ENCODE measurements at places on chromosomes 4 and X. TPM values are rescaled to one million over a fixed set of nuclear protein-coding genes. Genes with fewer than 3 reads are reported as not detected.

DNA sequence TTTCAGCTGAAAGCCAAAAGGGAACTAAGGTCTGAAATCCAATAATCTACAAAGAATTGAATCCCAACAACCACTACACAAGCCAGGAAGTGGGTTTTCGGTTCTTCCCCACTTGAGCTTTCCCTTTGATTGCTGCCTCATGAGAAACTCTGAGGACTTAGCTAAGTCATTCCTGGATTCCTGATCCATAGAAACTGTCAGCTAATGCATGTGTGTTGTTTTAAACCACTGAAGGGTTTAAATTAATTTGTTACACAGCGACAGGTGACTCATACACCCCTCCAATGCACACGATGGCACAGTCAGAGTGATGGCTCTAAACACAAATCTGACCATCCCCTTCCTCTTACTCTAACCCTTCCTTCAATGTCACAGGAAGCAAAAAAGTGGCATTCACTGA, 282.9 kb downstream of the RAB28 start:
- no peak overlapping the region for H3K27ac ChIP-seq
- no peaks in the 10 kb centered on the region for H3K4me1 ChIP-seq

GRCh38 chr4:184100297-184100885, 117.3 kb downstream of the ENPP6 start:
- H3K27ac ChIP-seq = no peak overlapping the region
- no peaks in the 10 kb centered on the region for H3K4me1 ChIP-seq
- no peaks in the 10 kb centered on the region for H3K27me3 ChIP-seq
- no peaks in the 10 kb centered on the region for H3K36me3 ChIP-seq

- no peak for DNase-seq
- H3K36me3 ChIP-seq = no peaks in the 10 kb centered on the region
- H3K27ac ChIP-seq = no peak overlapping the region
- no peaks in the 10 kb centered on the region for H3K27me3 ChIP-seq
Measured at GRCh38 chr4:125179727-125180126, 135.0 kb upstream of the FAT4 start.

DNA sequence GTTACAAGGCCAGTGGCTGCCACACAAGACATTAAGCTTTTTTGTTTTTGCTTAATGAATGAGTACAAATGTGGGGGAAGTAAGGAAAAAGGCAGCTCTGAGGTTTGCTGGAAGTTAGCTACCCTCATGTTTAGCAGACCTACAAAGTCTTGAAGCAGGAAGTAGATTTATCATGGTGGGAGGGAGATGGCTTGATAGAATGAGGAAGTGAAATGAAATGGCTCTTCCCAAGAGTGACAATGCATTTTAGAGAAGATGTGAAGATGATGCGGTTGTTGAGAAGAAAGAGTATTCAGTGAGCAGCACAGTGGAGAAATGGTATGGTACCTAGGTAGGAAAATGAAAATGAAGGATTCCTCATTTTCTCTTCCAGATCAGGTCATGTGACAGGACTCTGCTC, 108.0 kb downstream of the SLIT2 start:
- H3K27me3 ChIP-seq = no peaks in the 10 kb centered on the region
- no peaks in the 10 kb centered on the region for H3K36me3 ChIP-seq
- DNase-seq = no peak
- no peak overlapping the region for H3K27ac ChIP-seq
- H3K4me1 ChIP-seq = no peaks in the 10 kb centered on the region
- H3K4me3 ChIP-seq = no peak overlapping the region

GRCh38 chr4:78937837-78938236, 1.4 kb downstream of the PAQR3 start:
- H3K4me1 ChIP-seq = no peaks in the 10 kb centered on the region
- no peaks in the 10 kb centered on the region for H3K27me3 ChIP-seq
- H3K27ac ChIP-seq = no peak overlapping the region
- DNase-seq = no peak
- H3K4me3 ChIP-seq = no peak overlapping the region
- H3K36me3 ChIP-seq = no peaks in the 10 kb centered on the region

- DNase-seq = no peak
- no peak overlapping the region for H3K4me3 ChIP-seq
- H3K27ac ChIP-seq = no peak overlapping the region
Measured at GRCh38 chrX:154735695-154736393, 15.0 kb downstream of the GAB3 start.

GRCh38 chr4:185424905-185425646, 688 bp downstream of the UFSP2 start:
- DNase-seq = no peak
- H3K27me3 ChIP-seq = no peaks in the 10 kb centered on the region
- peak overlapping the region; percentile 92 for H3K27ac ChIP-seq
- peak overlapping the region; percentile 83 for H3K4me3 ChIP-seq
- H3K36me3 ChIP-seq = no peaks in the 10 kb centered on the region
- no peaks in the 10 kb centered on the region for H3K4me1 ChIP-seq

DNA sequence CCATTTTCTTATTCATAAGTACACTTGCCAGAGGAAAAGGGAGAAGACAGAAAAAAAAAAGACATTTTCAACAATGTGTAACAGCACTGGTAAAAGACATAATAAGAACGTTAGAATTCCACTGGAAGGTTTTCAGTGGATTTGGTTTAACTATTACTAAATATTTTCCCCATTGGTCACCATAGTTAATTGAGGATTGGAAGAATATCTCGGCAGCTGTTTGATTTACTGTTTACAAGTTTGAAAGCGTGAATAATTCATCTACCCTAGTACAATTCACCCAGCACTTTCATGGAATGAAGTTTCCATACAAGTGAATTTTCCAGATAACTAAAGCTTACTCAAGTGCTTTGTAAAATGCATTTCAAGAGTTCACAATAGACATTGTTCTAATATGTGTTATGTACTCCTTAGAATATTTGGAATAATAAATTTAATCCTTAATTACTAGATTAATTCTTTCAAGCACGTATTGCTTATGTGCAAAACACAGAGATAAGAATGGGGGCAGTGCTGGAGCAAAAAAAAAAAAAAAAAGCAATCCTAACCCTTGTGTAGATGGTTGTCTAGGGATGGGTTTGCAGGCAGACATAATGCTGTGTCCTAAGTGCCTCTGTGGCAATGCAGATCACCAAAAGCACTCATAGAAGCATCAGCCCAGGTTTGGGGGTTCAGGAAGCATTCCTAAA, 57.1 kb downstream of the ENPEP start:
- H3K36me3 ChIP-seq = no peaks in the 10 kb centered on the region
- H3K4me3 ChIP-seq = no peak overlapping the region
- H3K27me3 ChIP-seq = no peaks in the 10 kb centered on the region
- no peak for DNase-seq
- H3K4me1 ChIP-seq = no peaks in the 10 kb centered on the region

DNA sequence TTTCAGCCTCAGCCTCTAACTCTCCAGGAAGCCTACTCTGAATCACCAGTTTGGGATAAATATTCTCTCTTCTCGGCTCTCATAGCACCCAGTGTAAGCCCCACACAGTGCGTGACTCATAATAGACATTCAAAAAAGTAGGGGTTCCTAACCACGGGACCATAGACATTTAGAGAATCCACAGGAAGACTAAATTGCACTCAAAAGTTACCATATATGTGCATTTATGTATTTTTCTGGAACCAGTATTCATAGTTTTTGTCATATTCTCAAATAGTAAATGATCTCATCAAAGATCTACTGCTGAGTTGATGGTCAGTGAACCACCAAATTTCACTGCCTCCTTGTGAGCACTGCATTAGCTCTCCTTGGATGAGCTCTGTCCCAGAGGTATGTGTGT, 625.7 kb downstream of the SMARCA1 start:
- no peak overlapping the region for H3K27ac ChIP-seq
- H3K4me3 ChIP-seq = no peak overlapping the region
- no peaks in the 10 kb centered on the region for H3K4me1 ChIP-seq
- DNase-seq = no peak

- H3K4me1 ChIP-seq = no peaks in the 10 kb centered on the region
- H3K27me3 ChIP-seq = no peaks in the 10 kb centered on the region
- no peak overlapping the region for H3K27ac ChIP-seq
- no peaks in the 10 kb centered on the region for H3K36me3 ChIP-seq
- DNase-seq = no peak
Measured at GRCh38 chrX:16076834-16077233, 46.5 kb upstream of the GRPR start.

DNA sequence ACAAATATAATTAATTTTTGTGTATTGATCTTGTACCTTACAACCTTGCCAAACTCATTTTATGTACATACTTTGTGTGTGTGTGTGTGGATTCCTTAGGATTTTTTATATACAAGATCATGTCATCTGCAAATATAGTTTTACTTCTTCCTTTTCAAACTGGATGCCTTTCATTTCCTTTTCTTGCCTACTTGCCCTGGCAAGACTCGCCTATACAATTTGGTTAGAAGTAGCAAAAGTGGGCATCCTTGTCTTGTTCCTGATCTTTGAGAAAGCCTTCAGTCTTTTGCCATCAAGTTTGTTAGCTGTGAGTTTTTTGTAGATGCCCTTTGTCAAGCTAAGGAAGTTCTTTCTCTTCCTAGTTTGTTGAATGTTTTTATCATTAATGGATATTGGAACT, 30.5 kb downstream of the RUFY3 start:
- H3K4me1 ChIP-seq = peaks cover 39% of the 10 kb centered on the region
- no peaks in the 10 kb centered on the region for H3K27me3 ChIP-seq
- DNase-seq = no peak
- H3K27ac ChIP-seq = no peak overlapping the region
- H3K4me3 ChIP-seq = no peak overlapping the region

GRCh38 chr4:109321232-109321631, 18.8 kb upstream of the COL25A1 start:
- peaks cover 4% of the 10 kb centered on the region for H3K4me1 ChIP-seq
- H3K27ac ChIP-seq = no peak overlapping the region
- DNase-seq = peak; percentile 17
- no peaks in the 10 kb centered on the region for H3K36me3 ChIP-seq

GRCh38 chr4:90951037-90951436, 823.8 kb downstream of the CCSER1 start:
- no peaks in the 10 kb centered on the region for H3K36me3 ChIP-seq
- H3K4me1 ChIP-seq = no peaks in the 10 kb centered on the region
- no peak overlapping the region for H3K4me3 ChIP-seq

DNA sequence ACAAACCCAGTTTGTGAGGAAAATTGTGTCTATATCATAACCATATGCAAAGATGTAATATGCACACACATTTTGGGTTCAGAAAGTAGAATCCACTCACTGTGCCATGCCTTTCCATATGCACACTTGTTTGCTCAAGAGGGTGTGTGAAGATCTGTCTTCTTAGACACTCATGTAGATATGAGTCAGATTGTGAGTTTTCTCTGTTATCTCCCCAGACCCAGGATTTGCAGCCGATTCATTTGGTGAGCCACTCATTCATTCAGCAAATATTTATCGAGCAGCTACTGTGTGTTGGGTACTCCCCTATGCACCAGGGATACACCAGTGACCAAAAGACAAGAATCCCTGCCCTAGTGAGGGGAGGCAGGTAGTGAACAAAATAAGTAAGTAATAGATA, 81.5 kb downstream of the CLCN5 start:
- no peak overlapping the region for H3K27ac ChIP-seq
- H3K4me1 ChIP-seq = peaks cover 5% of the 10 kb centered on the region
- no peaks in the 10 kb centered on the region for H3K27me3 ChIP-seq
- H3K36me3 ChIP-seq = no peaks in the 10 kb centered on the region

DNA sequence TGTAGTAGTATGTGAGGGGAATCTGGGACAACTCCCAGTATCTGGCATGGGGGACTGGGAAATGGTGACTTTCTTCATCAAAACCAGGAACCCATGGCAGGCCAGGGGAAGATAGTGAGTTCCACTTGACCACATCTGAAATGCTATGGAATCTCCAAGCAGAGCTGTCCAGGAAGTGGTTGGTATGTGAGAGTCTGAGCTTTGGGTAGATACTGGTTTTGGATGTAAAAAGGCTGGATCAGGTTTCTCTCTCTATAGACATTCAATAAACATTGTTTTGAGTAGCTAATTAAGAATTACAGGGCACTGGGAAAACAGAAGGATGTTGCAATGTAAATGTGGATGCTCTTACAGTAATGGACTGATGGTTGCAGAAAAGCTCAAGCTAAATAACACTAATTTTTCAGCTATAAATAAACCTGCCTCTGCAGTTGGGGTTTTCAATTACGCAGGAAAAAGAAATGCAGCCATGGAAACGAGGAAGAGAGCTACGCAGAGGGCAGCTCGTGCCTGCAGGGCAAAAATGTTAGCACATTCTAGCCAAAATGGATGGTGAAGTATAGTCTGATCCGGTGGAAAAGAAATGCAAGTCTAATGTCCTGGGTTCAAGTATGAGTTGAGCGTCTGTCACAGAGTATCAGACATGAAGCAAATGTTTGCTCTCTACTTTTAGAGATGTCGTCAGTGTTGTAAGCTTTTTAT, 13.4 kb upstream of the CHRNA9 start:
- peaks cover 6% of the 10 kb centered on the region for H3K4me1 ChIP-seq
- H3K4me3 ChIP-seq = no peak overlapping the region
- H3K36me3 ChIP-seq = no peaks in the 10 kb centered on the region
- no peak overlapping the region for H3K27ac ChIP-seq
- DNase-seq = no peak

DNA sequence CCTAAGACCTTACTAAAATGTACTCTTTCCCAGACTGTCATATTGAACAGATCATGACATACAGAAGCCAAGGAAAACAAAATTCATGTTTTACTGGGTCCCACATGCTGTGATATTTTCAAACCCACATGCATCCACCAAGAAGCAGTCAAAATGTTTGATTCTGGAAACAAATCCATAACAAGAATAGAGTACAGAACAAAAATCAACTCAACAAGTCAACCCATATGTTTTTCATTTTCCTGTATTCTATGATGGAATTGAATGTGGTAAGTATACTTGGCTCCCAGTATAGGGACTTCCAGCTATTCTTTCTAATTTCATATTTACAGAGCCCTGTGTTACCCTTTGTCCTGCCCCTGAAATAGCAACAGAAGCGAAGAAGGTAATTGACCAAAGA, 106.8 kb downstream of the COL25A1 start:
- H3K4me1 ChIP-seq = no peaks in the 10 kb centered on the region
- no peaks in the 10 kb centered on the region for H3K27me3 ChIP-seq
- no peak overlapping the region for H3K27ac ChIP-seq
- no peak overlapping the region for H3K4me3 ChIP-seq

- no peaks in the 10 kb centered on the region for H3K4me1 ChIP-seq
- no peak overlapping the region for H3K4me3 ChIP-seq
- no peak for DNase-seq
Measured at GRCh38 chr4:125317525-125317877, 2.7 kb downstream of the FAT4 start.

GRCh38 chrX:77298296-77298695, 148.9 kb upstream of the FGF16 start:
- no peak overlapping the region for H3K4me3 ChIP-seq
- no peaks in the 10 kb centered on the region for H3K4me1 ChIP-seq
- no peak for DNase-seq
- no peaks in the 10 kb centered on the region for H3K27me3 ChIP-seq
- H3K27ac ChIP-seq = no peak overlapping the region

GRCh38 chr4:25060241-25060962, 29.7 kb upstream of the LGI2 start:
- no peaks in the 10 kb centered on the region for H3K27me3 ChIP-seq
- H3K4me1 ChIP-seq = no peaks in the 10 kb centered on the region
- no peak overlapping the region for H3K4me3 ChIP-seq
- no peak overlapping the region for H3K27ac ChIP-seq
- no peaks in the 10 kb centered on the region for H3K36me3 ChIP-seq

NLGN4X gene
- not detected for polyA plus RNA-seq

COL4A6 gene
- polyA plus RNA-seq = 0.06 TPM

MAGEA12 gene
- polyA plus RNA-seq = not detected

HSFX2 gene
- polyA plus RNA-seq = not detected

HOPX gene
- not detected for polyA plus RNA-seq

NXF2B gene
- polyA plus RNA-seq = not detected

IDH3G gene
- 108 TPM for polyA plus RNA-seq

All from GM12878 (cell line).